A673 (cell line): ENCODE measurements at places on chromosomes 2 and 18.

GRCh38 chr18:41660654-41661053 is 294.4 kb upstream of the PIK3C3 start:
- DNase-seq, result no peak

GRCh38 chr2:162342841-162343240 is 1.1 kb upstream of the GCA start:
- DNase-seq, result no peak

DNA sequence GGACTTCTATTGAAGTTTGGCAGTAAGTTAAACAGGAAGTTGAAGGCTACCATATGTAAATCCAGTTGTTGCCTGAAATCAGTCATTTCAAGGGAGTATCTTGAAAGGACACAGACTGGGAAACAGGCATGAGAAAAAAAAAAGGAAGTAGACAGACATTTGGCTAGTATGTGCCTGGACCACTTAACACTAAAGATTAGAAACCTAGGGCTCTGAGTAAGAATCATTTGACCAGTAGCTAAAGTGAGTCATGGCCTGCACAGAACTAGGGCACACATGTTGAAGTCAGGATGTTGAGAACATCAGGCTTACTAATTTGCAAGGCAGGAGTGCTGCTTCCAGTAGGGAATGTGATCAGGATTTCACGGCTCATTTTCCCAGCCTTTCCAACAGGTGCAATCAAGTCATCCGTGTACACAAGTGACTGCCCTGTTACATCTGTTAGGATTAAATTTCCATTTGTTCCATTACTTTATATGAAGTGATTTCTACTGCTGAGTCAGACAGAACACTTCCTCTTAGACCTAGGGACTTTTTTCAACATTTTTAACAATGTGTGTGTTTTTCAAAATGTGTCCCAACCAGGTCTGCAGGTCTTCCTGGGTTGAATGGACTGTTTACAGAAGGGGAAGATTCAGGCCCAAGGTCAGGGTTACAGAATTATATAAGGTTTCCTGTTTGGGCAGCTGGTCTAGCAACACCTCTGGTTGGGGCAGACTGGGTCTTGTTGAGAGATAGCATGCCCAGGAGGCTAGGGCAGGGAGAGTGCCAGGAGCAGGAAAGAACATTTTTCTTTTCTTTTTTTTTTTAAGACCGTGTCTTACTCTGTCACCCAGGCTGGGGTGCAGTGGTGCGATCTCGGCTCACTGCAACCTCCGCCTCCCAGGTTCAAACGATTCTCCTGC is 145.6 kb downstream of the TGIF1 start:
- peak; percentile 42 for DNase-seq

DNA sequence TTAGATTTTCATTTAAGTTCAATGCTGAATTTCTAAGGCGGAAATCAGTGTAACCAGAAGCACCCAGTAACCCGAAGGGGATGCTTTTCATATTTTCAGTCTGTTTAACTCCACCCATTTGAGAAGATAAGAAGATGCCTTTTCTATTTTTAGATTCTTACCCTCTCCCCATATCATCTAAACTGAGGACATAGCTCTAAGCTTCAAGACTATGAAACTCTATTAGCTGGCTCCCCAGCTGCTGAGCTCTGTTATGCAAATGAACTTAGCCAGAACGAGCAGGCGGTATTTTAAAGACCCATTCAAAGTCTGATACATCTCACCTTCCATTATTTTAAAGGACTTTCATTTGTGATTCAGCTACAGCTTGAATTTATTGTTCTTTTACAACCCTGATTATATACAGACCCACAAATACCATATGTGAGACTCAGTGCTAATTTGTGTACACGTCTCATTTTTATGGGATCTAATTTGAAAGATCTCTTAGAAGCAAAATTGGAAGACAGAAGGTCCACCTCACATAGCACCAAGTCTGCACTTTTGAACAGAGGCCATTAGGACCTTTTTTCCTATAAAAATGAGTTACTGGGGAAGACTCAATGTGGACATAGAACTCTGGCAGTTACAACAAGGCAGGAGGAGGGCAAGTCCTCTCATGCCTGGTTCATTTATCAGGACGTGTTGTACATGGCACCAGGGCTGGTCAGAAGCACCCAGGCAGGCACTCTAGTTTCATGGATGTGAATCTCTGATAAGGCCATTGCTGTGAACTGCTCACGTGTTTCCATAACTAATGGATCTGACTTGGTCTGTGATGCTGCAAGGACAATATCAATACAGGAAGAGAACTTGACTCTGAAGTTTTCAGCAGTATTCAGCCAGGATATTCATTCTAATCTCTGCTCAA is 16.3 kb downstream of the CDC42EP3 start:
- DNase-seq, result peak; percentile 35

DNA sequence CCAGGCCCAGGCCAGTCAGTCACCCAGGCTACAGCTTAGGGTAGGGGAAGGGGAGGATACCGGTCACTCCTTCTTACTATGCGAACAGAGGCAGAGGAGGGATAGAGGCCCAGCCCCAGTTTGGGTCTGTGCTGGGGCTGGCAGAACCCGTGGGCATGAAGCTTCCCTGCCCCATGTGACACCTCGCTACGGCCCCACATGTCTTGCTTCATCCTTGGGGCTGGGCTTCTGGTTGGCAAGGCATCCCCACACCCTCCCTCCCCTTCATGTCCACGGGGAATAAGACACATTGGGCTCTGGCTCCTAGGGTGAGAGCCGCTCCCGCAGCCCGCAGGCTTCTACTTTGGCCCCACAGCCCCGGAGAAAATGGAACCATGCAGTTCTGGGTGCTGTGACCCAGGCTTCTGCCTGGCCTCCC is 32.4 kb downstream of the HS1BP3 start:
- no peak for DNase-seq

GRCh38 chr18:45161850-45162249 is 453.4 kb upstream of the SLC14A2 start:
- no peak for DNase-seq

GRCh38 chr2:179218848-179219594 is 45.6 kb downstream of the SESTD1 start:
- peak; percentile 80 for DNase-seq

DNA sequence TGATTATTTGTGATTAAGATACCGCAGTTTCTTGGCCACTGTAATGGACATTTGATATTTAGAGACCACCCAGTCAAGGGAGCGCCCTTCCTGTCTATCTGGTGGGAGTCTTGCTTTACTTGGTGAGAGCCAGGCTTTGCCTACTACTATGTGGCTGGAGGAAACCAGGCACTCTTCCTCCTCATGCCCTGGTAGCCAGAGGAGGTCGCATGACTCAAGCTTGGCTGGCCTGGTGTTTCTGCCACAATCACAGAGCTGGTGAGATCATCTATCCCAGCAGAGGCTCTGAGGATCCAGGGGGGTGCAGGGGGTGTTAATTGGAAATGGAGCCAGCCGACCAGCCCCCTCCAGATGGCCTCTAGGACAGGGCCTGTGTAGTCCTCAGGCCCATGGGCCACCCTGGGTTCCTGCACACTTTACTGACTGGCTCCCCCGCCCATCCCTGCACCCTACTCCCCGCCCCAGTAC is 46.8 kb upstream of the BIN1 start:
- no peak for DNase-seq

GRCh38 chr2:36549165-36549574 is 48.8 kb downstream of the FEZ2 start:
- no peak for DNase-seq

DNA sequence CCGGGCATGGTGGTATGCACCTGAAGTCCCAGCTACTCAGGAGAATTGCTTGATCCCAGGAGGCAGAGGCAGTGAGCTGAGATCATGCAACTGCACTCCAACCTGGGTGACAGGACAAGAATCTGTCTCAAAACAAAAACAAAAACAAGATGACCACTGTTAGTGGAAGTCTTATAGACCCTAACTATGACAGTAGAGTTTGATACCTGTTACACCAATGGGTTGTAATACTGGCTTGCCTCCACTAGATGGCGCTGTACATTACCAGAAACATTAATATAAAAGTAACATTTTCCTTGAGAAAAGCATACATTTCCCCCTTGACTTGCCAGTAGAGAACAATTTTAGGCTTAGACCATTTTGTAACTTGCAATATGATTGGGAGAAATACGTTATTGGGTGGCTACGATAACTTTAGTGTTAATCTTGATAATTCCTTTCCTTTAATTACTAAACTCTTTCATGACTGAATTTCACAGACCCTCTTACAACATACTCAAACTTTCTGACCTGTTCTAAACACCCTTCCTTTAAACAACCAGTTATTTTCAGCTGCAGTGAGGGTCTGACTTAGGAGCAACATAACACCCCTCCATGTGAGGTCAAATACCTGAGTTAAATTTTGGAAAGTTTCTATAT is 19.5 kb downstream of the SLC25A52 start:
- peak; percentile 62 for DNase-seq

DNA sequence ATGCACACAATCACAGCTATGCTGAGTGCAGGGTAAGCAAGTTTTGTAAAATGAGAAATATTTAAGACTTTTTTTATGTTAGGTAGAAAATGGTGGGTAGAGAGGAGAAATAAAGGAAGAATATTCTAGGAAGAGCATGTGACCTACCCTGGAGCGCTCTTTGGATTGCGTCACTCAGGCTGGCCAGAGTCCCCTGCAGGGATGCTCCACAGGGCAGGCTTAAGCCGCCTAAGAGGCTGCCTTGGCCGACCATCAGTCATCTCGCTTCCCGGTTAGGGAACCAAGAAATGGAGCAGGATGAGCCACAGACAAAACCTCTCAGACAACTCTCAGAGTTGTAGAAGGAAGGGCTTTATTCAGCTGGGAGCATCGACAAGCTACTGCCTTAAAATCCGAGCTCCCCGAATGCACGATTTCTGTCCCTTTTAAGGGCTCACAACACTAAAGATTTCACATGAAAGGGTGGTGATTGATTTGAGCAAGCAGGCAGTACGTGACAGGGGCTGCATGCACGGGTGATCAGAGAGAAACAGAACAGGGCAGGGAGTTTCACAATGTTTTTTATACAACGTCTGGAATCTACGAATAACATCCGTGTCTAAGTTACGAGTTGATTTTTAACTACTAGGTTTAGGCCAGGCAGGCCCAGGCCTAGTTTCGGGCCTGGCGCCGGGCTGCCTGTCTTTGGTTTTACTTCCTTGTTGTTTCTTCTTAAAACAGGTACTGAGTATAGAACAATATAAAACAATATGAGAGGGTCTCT is 1072.0 kb downstream of the CBLN2 start:
- no peak for DNase-seq

DNA sequence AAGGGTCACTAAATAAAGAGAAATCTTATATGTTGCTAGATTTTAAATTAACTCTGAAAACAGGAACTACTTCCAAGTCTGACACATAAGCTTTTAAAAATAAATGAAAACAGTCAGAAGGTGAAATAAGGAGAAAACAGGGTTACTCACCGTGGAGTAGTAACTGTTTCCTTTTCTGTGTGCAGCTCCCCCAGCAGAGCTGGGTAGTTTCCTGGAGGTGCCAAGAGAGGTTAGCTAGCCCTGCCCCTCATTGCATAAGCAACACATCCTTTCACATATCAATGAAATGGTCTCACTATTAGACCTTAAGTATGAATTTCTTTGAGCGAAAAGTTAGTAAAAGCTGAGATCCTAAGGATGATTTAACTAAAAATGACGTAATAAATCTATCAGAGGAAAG is 54.0 kb upstream of the GPR75 start:
- DNase-seq, result no peak

DNA sequence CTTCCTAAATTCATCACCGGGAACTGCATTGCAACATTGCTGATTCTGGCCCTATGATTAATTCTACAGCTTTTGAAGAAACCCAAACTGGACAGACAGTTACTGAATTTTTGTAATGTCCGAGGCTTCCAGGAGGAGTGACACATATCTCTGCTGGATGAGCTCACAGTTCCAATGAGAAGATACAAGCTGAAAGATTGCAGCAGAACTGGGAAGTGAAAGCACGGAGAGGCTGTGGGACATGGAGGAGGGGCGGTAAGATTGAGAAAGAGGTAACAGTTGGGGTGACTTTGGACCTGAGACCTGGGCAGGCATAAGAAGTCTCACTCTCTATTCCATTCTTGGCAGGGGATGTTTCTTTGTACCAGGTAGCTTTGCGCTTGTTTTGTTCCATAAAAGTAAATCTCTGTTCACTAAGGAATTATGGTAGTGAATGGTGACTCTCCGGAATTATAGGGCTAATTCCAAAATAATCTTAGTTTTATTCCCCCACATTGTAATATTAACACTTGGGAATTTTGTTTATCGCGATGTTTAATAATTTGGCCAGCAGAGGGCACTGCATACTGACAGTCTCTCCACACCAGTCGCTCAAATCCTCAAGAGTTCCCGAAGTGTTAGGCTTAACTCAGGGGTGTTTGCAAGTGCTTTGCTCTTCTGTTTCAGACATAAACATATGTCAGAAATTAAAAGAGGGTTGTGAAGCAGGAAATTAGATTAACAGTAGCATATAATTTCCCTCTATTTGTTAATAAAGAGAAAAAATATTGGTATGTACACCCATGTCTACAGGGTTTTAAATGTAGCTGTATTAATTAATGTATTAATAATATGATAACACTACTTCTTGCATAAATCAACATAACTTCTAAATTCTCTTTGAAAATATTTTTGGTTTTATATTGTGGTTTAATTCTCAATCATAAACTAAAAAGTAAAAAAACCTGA is 201.4 kb downstream of the SOCS6 start:
- peak; percentile 90 for DNase-seq

DNA sequence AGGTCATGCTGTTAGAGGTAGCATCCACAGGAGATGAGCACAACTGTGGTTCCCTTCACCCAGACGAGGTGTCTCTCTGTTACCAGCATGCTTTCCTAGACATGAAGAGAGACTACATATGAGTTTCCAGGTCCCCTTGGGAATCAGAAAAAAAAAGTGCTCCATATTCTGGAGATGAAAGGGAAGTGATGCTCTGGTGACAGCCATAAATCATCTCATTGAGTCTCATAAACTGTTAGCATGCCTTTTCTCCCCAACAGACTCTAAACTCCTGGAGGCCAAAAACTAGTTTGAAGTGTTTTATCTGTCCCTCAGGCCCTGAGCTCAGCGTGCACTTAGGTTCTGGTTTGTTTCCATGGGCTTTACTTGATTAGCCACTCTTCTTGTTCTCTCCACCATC is 124.6 kb upstream of the CREB1 start:
- DNase-seq, result no peak

- DNase-seq, result no peak
Observed at GRCh38 chr2:6342273-6342920, 523.3 kb downstream of the CMPK2 start.

- DNase-seq, result peak; percentile 81
Observed at GRCh38 chr2:96507957-96508520, 2.9 kb upstream of the NEURL3 start.

- DNase-seq, result peak; percentile 89
Observed at GRCh38 chr2:25418944-25419677, 77.4 kb upstream of the DNMT3A start.
